ENCODE measurements at places on chromosomes 5 and 9.
A peak's percentile ranks its signal among the peaks of the same experiment; 100 is the strongest.

DNA sequence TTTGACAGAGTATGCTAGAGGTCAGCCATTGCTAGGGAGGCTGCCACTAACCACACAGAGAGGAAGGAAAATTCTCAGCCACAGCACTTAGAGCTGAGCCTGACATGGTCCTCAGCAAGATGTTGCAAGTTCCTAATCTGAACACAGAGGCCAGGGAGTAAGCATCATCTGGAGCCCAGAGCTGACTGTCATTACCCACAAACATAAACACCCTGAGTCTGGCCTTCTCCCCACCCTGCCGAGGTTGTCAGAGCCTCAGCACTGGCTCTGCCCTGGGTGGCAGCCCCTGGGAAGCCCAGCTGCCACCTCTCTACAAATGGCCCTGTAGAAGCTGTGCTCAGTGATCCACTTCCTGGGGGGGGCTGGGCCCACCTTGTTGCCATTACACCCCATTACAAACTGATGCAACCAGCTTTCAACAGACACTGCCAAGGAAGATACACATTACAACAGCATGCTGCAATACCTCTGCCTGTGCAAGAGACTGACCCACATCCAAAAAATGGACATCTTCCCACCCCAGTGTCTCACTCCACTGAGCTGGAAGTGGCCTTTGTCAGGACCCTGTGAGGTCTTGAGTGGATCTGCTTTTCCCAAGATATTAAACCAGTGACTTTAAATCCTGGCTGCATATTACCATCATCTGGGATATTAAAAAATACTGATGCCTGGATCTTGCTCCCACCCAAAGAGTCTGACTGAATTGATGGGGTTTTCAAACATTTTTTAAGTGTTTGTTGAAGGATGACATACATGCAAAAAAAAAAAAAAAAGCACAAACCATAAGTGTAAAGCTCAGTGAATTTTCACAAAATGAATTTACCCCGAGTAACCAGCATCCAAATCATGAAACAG lies 33.0 kb downstream of the IRF1 start:
- no peak for DNase-seq

GRCh38 chr5:80246995-80247729 lies 8.7 kb downstream of the SERINC5 start:
- peak; percentile 5 for DNase-seq

- no peak for DNase-seq
Observed at GRCh38 chr5:107805166-107805565, 134.4 kb upstream of the EFNA5 start.

GRCh38 chr5:179114756-179115155 lies 54.6 kb downstream of the ZNF354C start:
- no peak for DNase-seq

DNA sequence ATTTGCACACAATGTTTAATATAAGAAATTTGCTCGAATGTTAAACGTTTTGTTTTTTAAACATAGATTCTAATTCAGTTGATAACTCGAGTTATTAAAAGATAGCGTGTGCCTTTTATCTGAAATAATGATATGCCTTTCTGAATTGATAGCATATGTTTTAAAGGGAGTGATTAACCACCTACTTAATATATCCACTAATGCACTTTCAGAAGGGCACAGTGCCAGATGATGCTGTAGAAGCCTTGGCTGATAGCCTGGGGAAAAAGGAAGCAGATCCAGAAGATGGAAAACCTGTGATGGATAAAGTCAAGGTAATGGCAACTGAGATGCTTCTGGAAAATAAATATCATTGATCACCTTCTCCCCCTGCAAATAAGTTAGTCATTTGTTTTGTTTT lies 53.9 kb downstream of the ERAP1 start:
- no peak for DNase-seq

DNA sequence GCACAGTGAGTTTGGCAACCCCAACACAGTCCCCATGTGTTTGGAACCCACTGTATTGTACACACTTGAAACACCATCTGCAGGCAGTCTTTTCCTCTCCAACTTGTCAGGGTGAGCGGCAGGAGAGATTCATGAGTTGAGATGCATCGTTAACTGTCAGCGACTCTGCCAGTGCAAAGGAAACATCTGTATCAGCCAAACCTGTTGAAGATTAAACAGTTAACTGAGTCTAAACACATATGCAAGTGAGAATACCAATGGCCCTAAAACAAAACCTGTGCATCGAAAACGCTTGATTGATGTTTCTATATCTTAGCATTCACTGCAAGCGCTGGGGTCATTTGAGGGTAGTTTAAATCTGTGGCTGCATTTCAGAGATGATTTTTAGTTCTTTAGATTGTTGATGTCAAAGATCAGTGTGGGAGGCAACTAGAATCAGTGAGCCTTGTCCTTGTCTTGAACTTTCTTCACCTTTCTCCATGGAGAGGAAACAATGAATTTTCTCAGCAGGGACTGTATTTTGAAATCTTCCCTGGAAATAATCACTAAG lies 41.3 kb upstream of the PAM start:
- no peak for DNase-seq

DNA sequence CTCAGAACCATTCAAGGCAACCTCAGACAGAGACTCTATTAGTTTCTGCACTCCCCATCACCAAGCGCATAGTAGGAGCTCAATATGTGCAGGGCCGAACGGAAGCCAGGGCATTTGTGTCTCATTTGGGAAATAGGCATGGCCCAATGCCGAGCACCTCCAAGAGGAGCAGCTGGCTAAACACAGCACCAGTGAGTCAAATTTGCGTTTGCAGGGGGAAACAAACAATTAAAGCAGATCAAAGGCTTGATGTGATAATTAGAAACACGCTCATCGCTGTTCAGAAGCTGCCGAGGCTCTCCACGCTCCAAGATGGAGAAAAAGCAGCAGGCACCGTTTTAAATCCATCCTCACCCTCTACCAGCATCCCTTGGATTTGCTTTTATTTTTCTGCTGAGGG lies 225.3 kb downstream of the AGTPBP1 start:
- no peak for DNase-seq

GRCh38 chr5:53199882-53200281 lies 90.3 kb upstream of the MOCS2 start:
- DNase-seq: no peak

- DNase-seq: no peak
Observed at GRCh38 chr5:149811453-149811852, 81.3 kb downstream of the PPARGC1B start.

- DNase-seq: no peak
Observed at GRCh38 chr9:16543686-16544085, 326.8 kb downstream of the BNC2 start.

DNA sequence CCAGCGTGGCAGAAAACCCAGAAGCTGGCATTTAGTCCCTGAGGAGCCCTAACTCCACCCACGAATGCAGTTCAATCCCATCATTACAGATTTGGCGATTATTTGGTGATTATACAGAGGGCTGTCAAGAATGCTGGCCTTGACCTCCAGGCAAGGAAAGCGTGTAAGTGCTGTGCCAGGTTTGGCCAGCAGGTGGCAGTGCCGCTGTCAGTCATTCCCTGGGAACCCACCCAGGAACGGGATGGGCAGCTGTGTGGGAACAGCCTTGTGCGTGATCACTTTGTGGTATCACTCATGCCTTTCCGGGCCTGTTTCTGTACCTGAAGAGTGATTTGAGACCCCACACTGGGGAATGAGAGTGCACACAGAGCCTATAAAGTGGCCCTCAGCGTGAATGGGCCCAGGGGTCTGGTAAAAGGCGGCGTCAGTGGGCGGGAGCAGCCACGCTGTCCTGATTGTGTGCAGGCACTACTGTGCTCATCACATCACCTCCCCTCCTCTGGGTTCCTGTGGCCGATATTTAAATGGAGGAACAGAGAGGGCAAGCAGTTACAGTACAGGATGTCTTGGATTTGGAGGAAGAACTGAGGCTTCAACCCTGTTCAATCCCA lies 215.6 kb downstream of the ROR2 start:
- DNase-seq: peak; percentile 13

- DNase-seq: no peak
Observed at GRCh38 chr5:169165052-169165451, 135.9 kb downstream of the SLIT3 start.

DNA sequence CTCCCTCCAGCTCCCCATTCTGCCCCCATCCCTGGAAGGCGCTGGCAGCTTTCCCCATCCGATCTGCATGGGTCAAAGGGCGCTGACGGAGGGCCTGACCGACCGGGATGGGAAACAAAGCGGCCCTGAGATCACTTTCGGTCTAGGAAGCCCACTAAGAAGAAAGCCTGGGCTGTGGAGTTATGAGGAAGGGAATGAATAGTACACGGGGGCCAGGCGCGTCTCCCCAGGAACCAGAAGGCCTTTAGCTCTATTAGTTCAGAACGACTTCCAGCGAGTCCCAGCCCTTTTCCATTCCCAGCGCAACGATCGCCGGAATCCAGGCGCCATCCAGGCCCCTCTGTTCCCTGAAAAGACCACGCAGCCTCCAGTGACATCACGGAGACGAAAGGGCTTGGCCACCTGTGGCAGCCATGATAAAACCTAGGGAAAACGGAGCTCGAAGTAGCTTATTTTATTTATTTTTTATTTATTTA lies 70.1 kb upstream of the CCDC180 start:
- no peak for DNase-seq

GRCh38 chr5:97418462-97418861 lies 235.4 kb upstream of the RIOK2 start:
- DNase-seq: no peak

GRCh38 chr5:11323761-11324160 lies 562.7 kb upstream of the DAP start:
- no peak for DNase-seq

DNA sequence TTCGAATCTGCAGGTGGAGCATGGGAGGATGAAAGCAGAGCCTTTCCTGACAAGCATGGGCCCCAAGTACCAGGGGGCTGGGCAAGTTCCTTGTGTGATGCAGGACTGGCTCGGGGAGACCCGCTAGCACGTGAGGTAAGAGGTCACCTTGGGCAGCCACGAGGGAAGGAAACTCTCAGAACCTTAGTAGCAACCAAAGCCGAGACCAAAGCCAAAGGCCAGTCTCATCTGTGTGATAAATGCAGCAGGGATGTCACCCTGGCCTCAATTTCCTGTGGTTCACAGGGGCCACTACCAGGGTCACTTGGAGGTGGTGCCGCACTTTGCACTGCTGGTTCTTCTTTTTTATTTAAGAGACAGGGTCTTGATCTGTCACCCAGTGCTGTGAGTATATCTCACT lies 39.5 kb downstream of the PRRT1B start:
- DNase-seq: no peak

DNA sequence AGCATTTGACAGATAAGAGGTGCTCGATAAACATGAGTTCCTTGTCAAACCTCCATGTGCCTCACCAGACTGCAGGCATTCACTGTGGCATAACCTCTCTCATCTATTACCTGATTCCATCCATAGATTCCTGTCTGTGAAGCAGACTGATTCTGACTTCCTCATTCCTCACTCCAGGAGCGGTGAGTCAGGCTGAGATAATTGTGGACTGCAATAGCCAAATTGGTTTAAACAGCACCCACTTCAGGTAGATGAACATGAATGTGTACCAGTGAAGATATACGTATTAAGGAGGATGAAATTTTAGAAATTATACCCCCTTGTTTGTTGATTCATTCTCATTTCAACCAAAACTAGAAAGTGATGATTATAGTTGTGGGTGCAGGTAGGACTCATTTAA lies 391.2 kb downstream of the HINT1 start:
- DNase-seq: no peak

DNA sequence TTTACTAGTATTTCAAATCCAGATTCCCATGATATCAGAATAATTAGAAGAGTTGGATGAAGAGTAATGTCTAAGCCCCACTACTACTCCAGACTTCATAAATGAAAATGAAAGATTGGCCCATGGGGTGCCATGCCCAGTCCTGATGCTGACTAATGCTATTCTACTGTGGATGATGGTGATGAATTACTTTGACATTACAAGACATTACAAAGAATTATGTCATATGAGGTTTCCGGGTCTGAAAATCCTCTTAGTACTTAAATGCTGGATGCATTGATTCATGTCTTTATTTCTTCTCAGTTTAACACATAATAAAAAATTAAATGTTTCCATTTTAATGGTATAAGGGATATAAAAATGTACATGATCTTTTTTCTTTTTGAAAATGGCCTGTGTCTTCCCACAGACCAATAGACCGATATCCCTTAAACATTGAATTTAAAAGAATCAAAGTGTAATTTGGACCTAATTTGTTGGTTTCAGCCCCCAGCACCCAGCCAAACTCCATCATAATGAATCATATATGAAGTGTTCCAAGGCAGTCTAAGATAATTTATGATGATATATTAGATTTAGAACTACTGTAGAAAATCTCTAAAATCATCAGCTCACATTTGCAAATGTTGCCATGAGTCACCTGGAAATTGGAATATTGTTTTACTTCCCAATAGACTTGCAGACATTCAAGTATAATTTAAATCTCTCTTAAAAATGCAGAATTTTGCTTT lies 223.6 kb upstream of the SGCD start:
- no peak for DNase-seq

- no peak for DNase-seq
Observed at GRCh38 chr9:5459289-5459829, 9.0 kb downstream of the CD274 start.

DNA sequence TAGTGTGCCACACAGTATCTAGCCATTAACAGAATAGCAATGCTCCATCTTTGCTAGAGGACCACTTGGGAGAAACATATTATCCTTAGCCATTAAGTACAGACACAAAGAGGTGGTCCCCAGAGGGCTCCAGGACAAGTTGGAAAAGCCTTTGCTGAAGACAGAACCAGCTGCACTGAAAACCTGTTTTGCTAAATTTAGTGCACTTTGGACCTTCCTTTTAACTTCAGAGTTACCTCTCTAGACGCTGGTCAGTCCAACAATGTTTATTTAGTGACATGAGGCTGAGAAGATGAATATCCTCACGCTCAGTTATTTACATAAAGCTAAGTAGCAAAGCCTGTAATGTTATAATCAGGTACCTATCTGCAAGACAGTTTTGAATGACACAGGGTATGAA lies 265.0 kb upstream of the ZNF608 start:
- no peak for DNase-seq

DNA sequence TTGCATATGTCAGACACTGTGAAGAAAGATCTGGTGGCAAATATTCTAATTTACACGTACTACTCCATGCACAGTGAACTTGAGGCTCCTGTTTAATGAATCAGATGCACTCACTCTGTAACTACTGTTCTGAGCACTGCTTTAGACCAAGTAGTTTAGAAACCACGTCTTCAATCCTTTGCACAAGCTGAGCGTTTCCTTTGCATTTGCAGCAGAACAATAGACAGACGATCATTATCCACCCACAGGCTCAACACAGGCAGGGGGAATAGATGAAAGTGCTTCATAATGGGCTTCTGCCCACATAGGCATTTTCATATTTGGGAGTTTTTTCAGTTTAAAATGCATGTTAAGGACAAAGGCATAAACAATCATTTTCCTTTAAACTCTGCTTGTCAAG lies 423.3 kb upstream of the ADAMTS16 start:
- no peak for DNase-seq

GRCh38 chr5:149682532-149683075 lies 47.5 kb upstream of the PPARGC1B start:
- no peak for DNase-seq

DNA sequence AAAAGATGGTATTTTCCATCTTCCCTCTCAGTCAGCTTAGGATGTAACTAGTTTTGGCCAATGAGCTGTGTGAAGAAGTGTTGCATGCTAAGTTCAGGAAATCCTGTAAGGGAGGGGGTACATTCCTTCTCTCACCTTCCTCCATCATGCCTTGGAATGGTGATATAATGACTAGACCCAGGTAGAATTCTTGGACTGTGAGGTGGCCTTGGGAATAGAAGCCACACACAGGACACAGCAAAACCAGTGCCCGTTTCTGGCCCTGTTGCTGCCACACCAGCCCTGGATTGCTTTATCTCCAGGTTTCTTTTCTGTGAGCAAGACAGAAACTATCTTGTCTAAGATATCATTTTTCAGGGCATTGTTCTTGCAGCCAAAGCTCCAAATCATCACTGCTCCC lies 10.5 kb upstream of the ZNF354A start:
- no peak for DNase-seq

GRCh38 chr9:23941051-23941450 lies 115.0 kb upstream of the ELAVL2 start:
- DNase-seq: no peak

All from effector memory CD4-positive, alpha-beta T cell (primary cell).